Activated T-helper 2 cell treated with anti-CD3 and anti-CD28 coated beads, Interferon-gamma antibody, Interleukin-2, Interleukin-4, amounts not matched to agents 10 μg/mL and 5 μg/mL and 100 μg/mL, durations not matched to agents 14 hours and 24 hours and 36 hours (primary cell): ENCODE measurements at places on chromosomes 13 and 19.
A peak's percentile ranks its signal among the peaks of the same experiment; 100 is the strongest.

DNA sequence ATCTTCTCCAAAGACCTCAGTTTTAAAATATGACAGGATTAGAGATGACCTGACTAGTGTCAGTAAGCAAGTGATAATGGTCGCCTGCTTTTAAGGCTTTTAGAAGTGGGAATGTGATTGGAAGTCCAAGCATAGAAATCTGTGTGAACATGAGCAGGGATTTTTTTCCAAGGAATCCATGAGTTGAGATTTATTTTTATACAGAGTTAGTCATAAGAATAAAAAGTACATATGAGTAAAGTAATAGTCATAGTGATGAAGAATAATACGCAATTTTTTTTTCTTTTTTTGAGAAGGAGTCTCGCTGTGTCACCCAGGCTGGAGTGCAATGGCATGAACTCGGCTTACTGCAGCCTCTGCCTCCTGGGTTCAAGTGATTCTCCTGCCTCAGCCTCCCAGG is 1.6 kb downstream of the ZNF546 start:
- DNase-seq, result no peak

DNA sequence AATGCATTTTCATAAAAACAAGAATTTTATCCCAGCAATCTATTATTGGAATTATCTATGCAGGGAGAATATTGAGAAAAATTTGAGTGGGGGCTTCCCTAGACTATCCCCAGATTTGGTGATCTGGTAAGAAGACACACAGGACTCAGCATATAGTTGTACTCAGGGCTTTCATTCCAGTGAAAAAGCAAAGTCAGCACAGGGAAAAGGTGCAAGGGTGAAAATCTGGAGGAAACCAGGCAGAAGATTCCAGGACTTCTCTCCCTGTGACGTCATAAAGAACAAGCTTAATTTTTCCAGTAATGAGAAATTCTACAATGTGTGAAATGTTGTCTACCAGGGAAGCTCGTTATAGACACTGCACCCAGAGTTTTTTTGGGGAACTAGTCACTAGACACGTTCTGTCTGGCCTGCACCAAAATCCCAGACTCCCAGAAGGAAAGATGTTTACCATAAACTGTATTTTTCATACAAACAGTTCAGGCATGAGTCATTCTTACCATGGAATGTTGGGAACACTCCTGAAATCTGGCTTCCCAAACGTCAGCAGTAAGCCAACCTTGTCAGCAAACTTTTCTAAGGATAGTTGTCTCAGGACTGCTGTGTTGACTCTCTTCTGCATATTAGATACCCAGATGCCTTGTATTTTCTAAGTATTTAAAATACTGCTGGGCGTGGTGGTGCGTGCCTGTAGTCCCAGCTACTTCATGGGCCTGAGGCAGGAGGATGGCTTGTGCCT is 107.4 kb downstream of the DNAJC3 start:
- DNase-seq, result no peak

DNA sequence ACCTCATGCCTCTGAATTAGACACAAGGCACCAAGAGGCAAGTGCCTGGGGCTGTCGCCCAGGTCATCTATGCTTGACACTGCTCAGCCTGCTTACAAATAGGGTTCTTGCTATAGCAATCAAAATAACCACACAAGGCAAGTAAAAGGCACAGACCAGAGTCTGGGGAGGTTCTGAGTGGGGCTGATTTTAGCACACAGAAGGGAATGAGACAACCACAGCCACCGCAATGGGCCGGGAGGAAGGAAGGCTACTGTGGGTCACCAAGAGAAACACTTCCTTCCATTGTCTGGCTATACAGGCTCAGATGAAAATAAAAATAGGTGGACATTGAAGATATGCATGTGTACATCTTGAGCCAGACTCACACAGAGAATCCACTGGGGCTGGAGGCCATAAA is 159.1 kb downstream of the DLEU7 start:
- DNase-seq, result no peak

DNA sequence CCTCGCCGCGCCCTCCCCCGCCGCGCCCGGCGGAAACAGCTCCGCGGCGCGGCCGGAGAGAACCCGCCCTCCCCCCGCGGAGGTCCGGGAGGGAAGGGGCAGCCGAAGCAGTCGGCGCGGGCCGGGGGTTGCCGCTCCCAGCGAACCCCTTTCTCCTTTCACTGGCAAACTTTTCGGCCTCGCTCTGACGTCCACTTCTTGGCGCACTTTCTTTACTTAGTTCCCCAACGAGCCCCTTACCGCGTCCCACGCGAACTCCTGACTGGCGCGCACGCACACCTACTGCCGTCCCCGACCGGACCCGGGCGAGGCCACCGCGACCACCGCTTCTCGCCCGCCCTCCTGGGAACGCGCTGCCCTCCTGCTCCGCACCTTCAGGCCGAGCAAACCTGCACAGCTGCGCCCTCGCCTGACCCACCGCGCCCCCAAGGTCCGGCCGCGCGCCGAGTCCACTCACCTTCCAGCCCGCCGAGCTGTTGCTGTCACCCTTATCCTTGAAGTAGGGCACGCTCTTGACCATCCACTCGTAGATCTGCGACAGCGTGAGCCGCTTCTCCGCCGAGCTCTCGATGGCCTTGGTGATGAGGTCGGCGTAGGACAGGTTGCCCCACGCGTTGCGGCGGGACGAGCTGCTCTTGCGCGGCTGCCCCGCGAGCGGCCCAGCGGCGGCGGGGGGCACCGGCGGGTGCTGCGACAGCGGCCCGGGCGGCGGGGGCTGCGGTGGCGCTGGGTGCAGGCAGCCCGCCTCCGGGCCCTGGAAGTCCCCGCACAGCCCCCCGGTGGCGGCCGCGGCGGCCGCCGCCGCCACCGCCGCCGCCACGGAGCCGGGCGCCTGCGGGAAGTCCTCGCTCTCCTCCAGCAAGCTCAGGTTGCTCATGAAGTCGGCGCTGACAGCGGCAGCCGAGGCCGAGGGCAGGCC is 1.1 kb downstream of the FOXO1 start:
- peak; percentile 28 for DNase-seq

DNA sequence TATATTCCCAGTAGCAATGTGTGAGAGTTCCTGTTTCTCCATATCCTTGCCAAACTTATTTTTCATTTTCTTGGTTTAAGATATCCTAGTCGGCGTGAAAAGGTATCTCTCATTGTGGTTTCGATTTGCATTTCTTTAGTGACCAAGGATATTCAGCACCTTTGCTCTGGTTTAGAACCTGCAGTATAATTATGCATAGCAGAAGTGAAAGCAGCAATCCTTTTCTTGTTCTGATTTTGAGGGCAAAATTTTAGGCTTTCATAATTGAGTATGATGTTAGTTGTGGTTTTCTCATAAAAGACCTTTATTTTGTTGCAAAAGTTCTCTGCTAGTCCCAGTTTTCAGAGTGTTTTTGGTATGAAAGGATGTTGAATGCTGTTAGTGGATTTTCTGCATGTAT is 491.0 kb downstream of the FGF9 start:
- DNase-seq, result no peak
